ENCODE measurements at places on chromosomes 11 and 22. TPM values are rescaled to one million over a fixed set of nuclear protein-coding genes. Genes with fewer than 3 reads are reported as not detected.

DNA sequence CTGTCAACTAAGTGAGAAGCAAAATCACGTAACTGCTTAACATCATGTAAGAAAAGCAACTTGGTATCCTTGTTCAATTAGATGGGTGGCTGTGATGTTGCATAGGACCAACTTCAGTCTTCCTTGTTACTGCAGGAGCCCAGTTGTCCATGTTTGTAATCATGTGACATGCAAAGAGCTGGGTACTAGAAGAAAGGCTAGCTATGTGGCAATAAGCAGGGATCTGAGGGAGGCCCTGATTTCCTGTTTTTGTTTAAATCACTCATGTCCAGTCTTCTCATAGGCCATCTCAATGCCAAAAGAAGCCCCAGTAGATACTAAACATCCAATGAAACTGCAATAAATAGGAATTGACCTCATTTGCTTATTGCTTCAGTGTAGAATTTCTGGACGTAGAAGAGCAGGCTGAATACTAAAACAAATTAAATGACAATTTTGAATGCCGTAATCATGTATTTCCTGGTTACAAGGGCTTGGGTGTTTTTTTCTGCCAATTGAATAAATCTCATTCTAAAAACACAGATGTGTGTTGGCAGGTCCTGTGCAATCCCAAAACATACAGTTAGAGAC lies 140.8 kb upstream of the ARHGAP20 start:
- DNase-seq, result no peak

DNA sequence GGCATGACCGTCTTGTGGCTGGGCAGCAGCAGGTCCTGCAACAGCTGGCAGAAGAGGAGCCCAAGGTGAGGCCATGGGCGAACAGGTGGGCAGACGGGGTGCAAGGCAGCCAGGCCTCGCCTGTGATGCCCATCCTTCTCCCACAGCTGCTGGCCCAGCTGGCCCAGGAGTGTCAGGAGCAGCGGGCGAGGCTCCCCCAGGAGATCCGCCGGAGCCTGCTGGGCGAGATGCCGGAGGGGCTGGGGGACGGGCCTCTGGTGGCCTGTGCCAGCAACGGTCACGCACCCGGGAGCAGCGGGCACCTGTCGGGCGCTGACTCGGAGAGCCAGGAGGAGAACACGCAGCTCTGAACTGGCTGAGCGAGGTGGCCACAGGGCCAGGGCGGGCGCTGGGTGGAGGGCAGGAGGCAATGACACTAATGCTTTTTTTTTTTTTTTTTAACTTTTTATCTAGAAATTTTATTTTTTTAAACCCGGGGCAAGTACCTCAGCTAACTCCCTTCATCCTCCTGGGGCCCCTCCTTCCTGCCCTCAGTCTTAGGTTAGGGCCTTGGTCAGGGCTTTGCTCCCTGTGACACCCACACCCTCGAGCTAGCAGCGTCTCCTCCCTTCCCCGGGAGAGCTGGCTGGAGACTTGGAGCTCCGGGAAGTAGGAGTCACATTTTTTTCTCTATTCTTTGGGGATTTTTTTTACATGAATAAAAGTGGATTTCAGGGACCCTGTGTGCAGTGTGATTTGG lies 16.0 kb downstream of the PLCB3 start:
- no peak for DNase-seq

- no peak for DNase-seq
Observed at GRCh38 chr22:36868546-36869181, 7.9 kb downstream of the NCF4 start.

GRCh38 chr11:108160970-108161566 lies 39.7 kb downstream of the ACAT1 start:
- DNase-seq, result no peak

DNA sequence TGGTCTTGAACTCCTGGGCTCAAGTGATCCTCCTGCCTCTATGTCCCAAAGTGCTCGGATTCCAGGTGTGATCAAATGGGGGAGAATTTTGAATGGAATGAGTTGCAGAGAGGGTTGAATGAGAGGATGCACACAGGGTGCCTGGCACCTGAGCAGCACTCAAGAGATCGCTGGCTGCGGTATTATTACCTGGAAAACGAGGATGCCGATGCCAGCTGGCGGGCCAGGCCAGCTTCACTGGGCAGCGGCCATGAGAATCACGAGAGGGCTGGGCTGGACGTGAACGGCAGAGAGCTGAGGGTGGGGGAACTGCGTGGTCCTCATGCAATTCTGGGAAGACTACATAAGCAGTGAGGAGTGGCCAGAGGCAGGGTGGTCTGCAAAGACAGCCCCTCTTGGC lies 2.9 kb downstream of the MGAT3 start:
- no peak for DNase-seq

DNA sequence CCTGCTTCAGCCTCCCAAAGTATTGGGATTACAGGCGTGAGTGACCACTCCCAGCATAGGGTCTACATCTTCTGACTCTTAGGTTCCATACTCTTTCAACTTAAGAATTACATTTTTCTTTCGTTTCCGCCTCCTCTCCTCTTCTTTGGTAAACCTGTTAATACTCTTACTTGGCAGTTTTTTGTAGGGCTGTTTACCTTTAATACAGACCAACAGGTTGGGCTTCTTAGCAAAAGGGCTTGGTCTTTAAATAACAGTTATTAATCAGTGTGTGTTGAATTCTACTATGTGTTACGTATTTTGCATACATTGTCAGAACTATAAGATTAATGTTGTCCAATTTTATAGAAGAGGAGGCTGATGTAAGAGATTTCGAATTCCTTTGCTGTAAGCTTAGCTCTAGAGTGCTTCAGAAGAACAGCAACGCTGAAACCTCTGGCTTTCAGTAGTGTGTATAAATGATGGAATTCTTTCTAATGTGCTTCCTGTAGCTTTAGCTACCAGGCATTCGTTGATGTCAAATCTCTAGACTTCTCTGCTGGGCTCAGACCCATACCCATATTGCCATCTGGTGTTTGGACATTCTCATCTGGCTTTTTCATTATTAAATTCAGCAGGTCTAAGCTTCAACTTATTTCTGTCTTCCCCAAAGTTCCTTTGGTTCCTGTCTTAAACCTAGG lies 3.1 kb downstream of the FDX1 start:
- DNase-seq, result no peak

DNA sequence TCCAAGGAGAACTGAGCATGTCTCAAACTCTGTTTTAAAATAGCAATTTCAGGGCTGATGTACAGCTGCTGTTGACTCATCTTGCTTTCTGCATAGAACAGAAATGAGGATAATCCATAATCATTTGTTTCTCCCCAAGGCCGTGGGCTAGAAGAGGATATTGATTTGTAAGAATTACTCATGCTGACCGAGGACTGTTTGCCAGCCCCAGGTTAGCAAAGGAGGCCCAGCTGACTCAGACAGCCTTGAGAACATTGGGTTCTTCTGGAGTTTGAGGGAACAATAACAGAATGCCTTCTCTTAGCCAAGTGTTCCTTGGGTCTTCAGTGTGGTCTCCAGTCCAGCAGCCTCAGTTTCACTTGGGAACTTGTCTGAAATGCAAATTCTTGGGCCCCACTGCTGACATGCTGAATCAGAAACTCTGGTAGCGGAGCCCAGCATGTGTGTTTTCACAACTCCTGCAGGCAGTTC lies 92.0 kb downstream of the ZC3H12C start:
- DNase-seq, result no peak

DNA sequence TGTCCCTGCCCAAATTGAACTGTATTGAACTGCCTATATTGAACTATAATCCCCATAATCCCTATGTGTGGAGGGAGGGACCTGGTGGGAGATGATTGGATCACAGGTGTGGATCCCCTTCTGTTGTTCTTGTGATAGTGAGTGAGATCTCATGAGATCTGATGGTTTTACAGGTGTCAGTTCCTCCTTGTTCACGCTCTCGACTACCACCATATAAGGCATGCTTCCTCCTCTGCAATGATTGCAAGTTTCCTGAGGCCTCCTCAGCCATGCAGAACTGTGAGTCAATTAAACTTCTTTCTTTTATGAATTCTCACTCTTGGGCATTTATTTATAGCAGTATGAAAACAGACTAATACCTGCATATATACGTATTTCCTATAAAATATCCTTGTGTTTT lies 206.5 kb upstream of the PDGFD start:
- DNase-seq, result no peak

DNA sequence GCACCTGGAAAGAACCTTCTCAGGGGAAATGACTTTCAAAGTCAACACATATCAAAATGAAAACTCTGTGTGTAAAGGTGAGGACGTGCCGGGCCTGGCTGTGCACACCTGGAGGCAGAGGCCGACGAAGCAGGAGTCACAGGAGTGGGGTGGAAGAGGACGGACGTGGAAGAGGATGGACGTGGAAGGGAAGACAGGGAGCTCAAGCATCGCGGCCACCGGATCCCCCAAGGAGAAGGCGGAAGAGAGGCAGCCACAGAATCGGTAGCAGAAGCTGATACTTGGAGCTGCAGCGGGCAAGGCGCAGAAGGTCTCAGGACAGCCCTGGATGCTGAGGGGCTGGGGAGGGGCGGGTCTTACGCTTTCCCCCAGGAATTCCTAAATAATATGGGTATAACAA lies 519.8 kb downstream of the BRD1 start:
- no peak for DNase-seq

GRCh38 chr11:635945-636510 lies 1.0 kb upstream of the DRD4 start:
- DNase-seq, result no peak

GRCh38 chr11:2470495-2470894 lies 25.7 kb downstream of the KCNQ1 start:
- no peak for DNase-seq

DNA sequence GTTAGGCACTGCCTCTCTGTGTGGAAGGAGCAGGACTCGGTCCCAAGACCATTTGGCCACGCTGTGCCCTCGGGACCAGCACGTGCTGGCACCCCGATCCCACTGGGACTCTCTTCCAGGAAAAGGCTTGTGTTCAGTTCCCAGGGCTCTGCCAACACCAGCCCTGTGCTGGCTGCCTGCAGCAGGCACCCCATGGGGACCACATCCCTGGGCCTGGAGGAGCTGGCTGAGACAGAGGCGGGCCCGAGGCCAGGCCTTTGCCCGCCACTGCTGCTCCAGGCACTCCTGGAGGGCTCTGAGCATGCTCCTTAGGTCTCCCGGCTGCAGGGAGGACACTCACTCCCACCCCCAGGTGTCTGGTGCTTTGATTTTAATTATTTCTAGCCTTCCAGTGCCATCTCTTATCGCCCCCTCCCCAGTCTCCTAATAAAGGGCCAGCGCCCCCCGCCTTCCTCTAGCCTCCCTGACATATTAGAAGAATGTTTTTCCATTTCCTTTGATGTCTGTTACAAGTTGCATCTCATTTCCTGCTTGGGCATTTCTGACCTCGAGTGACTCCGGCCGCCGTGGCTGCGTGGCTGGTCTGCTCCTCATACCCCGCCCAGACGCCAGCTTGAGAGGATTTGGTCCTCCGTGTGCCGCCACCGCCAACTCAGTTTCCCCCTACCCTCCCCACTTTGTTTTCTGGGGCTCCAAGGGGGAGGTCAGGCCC lies 14.4 kb downstream of the CDKN1C start:
- DNase-seq, result no peak

GRCh38 chr22:48938741-48939140 lies 888.9 kb downstream of the BRD1 start:
- DNase-seq, result no peak

GRCh38 chr22:28249402-28249801 lies 330.3 kb upstream of the PITPNB start:
- no peak for DNase-seq

- no peak for DNase-seq
Observed at GRCh38 chr11:118216621-118217481, 8.0 kb downstream of the JAML start.

- no peak for DNase-seq
Observed at GRCh38 chr11:30196400-30197206, 34.2 kb upstream of the FSHB start.

- DNase-seq, result no peak
Observed at GRCh38 chr11:87926250-87926970, 248.8 kb downstream of the RAB38 start.

DNA sequence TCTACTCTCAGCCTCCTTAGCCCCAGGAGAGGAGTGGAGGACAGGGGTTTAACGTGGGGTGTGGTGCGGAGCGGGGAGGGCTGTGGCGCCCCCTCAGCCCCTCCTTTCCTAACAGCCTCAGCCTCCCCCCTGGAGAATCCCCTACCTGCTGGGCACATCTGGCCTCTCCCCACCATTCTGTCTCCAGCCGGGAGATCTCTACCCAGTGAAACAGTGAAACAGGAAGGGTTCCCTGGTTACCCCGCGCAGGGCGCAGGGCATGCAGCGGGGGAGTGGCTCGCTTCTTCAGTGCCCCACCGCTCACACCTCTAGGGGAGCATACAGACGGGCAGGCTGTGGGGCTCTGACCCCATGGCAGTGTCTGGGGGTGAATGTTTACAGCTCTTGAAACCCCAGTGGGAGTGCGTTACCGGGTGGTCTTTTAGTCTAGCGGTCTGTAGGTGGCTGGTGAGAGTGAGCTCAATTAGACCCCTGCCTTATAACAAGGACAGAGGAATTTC lies 54.7 kb upstream of the CCDC188 start:
- no peak for DNase-seq

DNA sequence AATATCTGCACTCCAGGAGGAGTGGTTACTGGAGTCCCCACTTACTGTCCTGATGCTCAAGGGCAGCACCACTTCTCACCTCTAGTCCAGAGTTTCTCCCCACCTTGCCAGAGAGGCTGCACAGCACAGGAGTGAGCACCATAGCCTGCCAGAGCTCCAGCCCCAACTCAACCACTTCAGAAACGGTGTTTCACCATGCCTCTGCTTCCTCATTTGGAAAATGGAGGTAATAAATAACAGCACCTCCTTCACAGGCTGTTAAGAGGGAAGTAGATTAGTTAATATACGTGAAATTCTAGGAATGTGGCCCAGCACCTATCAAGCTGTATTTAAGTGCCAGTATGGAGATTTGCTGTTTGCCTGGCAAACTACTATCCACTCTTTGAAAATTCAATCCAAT lies 63.0 kb downstream of the GALNT18 start:
- DNase-seq, result no peak

DNA sequence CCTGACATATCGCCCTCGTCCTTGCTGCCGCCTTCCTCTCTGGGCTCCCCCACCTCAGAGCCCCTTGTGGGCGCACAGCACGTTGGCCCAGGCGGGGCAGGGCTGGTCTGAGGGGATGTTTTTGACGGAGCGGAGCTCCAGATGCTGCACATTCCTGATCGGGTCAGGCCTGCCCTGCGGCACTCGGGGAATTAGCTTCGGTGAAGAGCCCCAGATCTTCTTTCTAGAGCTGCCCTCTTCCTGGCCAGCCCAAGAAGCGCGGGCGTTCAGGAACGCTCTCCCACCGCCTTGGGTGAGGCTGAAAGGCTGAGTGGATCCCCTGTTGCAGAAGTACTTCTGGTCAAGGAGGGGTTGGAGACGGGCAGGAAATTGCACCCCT lies 12.1 kb downstream of the YPEL4 start:
- DNase-seq, result no peak

The IPO7 gene
- 99.6 TPM for polyA plus RNA-seq

The ARHGAP8 gene
- polyA plus RNA-seq, result 63.6 TPM

The NXPE2 gene
- polyA plus RNA-seq, result 0.36 TPM

The MYRF gene
- polyA plus RNA-seq, result 17.3 TPM

The BANF1 gene
- polyA plus RNA-seq, result 261 TPM

The CALCB gene
- polyA plus RNA-seq, result 3.3 TPM

The OR51E2 gene
- polyA plus RNA-seq, result 0.82 TPM

The KLHL35 gene
- polyA plus RNA-seq, result 0.48 TPM

The OR52N5 gene
- not detected for polyA plus RNA-seq

The CDC42EP2 gene
- 7.9 TPM for polyA plus RNA-seq

The RAB38 gene
- polyA plus RNA-seq, result 25.2 TPM

The OR10A2 gene
- polyA plus RNA-seq, result not detected

The LMO2 gene
- polyA plus RNA-seq, result 27.8 TPM

The AHNAK gene
- polyA plus RNA-seq, result 215 TPM

The APOL5 gene
- polyA plus RNA-seq, result not detected

The OR10A4 gene
- polyA plus RNA-seq, result not detected

The OR5A1 gene
- polyA plus RNA-seq, result 0.03 TPM

Measured in left renal cortex interstitium (tissue), 4 donors.